ENCODE measurements at places on chromosomes 11 and 22.

DNA sequence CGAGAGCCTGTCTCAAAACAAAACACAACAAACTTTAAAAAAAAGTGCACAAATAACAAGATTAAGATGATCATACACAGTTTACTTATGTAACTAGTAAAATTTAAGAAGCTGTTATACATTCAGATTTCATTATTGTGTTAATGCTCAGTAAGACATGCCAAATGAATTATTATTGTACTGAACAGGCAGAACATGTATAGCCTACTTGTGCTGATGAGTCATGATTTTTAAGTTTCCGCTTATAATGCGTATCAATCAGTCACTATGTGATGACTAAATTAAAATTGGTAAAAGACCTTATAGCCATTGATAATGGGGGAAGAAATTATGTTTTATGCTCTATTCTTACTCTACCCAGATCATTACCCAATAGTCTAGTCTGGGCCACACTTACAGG is 20.5 kb upstream of the EXPH5 start:
- no peak for DNase-seq

DNA sequence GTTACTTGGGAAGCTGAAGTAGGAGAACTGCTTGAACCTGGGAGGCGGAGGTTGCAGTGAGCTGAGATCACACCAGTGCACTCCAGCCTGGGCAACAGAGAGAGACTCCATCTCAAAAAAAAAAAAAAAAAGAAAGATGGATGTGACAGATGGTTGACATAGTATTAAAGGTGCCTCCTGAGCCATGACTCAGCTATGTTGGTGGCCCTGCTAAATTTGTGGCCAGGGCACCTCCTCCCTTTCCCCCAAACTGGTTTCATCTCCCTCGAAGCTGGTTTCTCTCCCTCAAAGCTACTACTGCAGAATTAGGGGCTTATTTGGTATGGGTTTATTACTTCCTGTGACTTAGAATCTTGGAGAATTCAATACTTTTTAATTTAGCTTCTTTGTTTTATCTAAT is 31.5 kb downstream of the SDHD start:
- DNase-seq, result no peak

GRCh38 chr11:123822032-123822431 is 15.9 kb upstream of the OR6M1 start:
- DNase-seq, result no peak

DNA sequence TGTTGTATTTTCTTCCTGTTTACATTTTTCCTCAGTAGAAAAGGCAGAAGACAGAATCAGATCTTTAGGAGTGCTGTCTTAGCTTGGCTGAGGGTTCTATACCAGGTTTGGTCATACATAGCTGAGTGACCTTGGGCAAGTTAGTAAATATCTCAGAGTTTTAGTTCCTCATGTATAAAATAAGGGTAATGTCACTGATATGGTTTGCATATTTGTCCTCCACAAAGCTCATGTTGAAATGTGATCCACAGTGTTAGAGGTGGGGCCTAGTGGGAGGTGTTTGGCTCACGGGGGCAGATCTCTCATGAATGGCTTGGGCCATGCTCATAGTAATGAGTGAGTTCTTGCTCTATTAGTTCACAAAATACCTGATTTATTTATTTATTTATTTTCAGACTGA is 7.5 kb upstream of the HTR3A start:
- DNase-seq, result no peak

DNA sequence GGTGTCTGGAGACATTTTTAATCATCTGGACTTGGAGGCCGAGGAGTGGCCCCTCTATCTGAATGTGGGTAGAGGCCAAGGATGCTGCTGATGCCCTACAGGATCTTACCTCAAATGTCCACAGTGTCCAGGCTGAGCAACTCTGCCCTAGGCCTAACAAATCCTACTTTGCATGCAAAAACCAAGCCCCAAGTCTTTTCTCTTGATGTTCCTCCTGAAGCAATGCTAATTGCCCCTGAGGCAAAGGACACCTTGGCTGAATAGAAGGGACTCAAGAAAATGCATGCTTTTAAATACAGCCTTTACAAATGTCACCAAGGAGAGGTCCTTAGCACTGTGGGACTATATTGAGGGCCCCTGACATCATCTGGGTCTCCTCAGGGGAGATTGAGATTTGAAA is 43.8 kb upstream of the PHF21B start:
- DNase-seq, result no peak

GRCh38 chr22:44572414-44573207 is 74.6 kb upstream of the RTL6 start:
- DNase-seq, result no peak
